Stomach (tissue), 19 donors: ENCODE measurements at places on chromosomes 4 and X. TPM values are rescaled to one million over a fixed set of nuclear protein-coding genes. Genes with fewer than 3 reads are reported as not detected.

- peaks cover 42% of the 10 kb centered on the region for H3K27me3 ChIP-seq
- no peak overlapping the region for H3K4me3 ChIP-seq
- no peak for DNase-seq
- H3K4me1 ChIP-seq = peaks cover 10% of the 10 kb centered on the region
- no peak overlapping the region for H3K27ac ChIP-seq
Measured at GRCh38 chr4:3767570-3768288, 1.5 kb downstream of the ADRA2C start.

GRCh38 chr4:4385729-4386295 is 1.1 kb upstream of the NSG1 start:
- no peaks in the 10 kb centered on the region for H3K36me3 ChIP-seq
- peak overlapping the region; percentile 39 for H3K4me3 ChIP-seq
- peaks cover 31% of the 10 kb centered on the region for H3K4me1 ChIP-seq
- H3K27me3 ChIP-seq = peaks cover 43% of the 10 kb centered on the region
- no peak overlapping the region for H3K27ac ChIP-seq
- DNase-seq = no peak

The HTN1 gene
- not detected for total RNA-seq

DNA sequence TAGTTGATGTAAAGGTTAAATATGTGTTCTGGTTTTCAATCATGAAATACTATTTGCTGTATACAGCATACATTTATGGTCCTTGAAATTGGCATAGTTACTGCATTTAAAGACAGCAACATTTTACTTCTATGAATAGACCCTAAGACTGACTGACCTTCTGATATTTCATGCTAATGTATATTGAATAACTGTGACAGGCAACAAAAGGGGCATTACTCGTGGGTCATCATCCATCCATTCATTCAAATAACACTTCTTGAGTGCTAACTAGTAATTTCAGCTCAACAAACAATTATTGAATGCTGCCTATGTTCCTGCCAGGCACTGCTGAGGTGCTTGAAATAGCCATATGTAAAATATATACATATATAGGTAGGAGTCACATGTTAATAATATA is 92.8 kb upstream of the ADAMTS3 start:
- no peak for DNase-seq
- H3K36me3 ChIP-seq = no peaks in the 10 kb centered on the region
- H3K4me1 ChIP-seq = no peaks in the 10 kb centered on the region
- no peak overlapping the region for H3K4me3 ChIP-seq
- no peak overlapping the region for H3K27ac ChIP-seq

DNA sequence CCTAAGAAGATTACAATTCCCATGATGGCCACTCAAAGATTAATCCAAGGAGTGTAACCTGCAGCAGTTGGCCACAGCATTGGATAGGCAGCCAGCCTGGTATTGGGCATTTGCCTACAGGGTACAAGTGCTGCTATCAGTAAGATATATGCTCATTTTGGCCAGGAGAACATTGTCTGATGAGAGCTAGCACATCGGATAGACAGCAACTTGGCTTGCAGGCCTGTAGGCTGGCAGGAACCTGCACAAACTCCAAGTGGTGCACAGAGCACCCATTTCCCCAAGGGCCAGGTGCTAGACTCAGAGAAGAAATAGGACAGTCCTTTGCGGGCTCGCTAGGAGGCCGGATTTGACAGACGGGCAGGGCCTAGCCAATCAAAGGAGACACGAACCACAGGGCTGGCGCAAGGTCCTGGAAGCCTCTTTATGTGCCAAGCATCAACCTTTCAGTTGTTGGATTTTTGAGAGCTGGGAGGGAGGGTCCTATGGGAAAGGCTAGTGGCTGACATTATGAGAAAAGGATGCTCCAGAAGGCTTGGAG is 11.7 kb upstream of the AP1AR start:
- peaks cover 4% of the 10 kb centered on the region for H3K27me3 ChIP-seq
- H3K36me3 ChIP-seq = no peaks in the 10 kb centered on the region
- DNase-seq = no peak

DNA sequence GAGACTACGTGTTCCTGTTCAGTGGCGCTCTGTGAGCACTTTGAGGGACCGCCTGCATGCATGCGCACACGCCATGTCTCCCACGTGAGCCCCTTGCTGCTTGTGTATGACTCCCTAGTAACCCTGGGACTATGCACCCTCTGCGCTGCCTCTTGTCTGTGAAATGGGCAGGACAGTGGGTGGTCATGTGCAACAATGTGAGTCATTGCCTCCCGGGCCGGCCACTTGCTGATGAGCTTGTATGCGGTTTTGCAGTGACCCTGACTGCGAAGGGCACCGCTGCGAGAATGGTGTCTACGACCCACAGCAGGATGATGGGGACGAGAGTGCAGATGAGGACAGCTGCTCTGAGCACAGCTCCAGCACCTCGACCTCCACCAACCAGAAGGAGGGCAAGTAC is 61.4 kb downstream of the TNIP2 start:
- H3K36me3 ChIP-seq = peaks cover 100% of the 10 kb centered on the region
- no peak overlapping the region for H3K27ac ChIP-seq
- no peaks in the 10 kb centered on the region for H3K27me3 ChIP-seq
- H3K4me1 ChIP-seq = no peaks in the 10 kb centered on the region

GRCh38 chrX:70470850-70471289 is 26.2 kb downstream of the DLG3 start:
- H3K27me3 ChIP-seq = no peaks in the 10 kb centered on the region
- no peak for DNase-seq
- no peaks in the 10 kb centered on the region for H3K36me3 ChIP-seq
- no peak overlapping the region for H3K4me3 ChIP-seq
- peaks cover 5% of the 10 kb centered on the region for H3K4me1 ChIP-seq

The ADGRG2 gene
- total RNA-seq = 4.8 TPM

The LRRC66 gene
- total RNA-seq = 5.1 TPM

- H3K27ac ChIP-seq = no peak overlapping the region
- peaks cover 14% of the 10 kb centered on the region for H3K4me1 ChIP-seq
- no peak for DNase-seq
- no peaks in the 10 kb centered on the region for H3K27me3 ChIP-seq
- peaks cover 33% of the 10 kb centered on the region for H3K36me3 ChIP-seq
Measured at GRCh38 chrX:153732401-153732800, 7.7 kb downstream of the ABCD1 start.

The ANAPC10 gene
- total RNA-seq = 2.6 TPM

GRCh38 chr4:23058165-23058776 is 365.5 kb downstream of the GBA3 start:
- no peaks in the 10 kb centered on the region for H3K36me3 ChIP-seq
- no peak overlapping the region for H3K4me3 ChIP-seq
- no peaks in the 10 kb centered on the region for H3K4me1 ChIP-seq
- no peak for DNase-seq

DNA sequence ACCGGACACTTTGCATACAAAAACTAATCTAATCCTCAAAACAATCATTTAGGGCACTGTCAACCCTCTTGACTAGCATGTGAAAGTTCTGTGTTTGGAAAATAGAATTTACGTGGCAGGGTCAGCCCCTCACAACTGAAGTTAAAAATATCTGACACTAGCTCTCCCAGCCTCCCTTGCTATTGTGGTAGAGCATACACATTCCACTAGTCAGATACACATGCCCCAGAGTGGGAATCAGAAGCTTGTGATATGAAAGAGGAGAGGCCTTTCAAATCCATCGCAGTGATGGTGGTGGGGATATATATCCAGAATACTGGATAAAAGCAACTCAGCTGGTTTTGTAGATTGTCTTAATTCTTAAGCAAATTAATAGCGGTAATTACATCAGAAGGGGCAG is 205.7 kb upstream of the IL15 start:
- DNase-seq = no peak
- H3K4me1 ChIP-seq = no peaks in the 10 kb centered on the region
- no peak overlapping the region for H3K4me3 ChIP-seq

The HDAC6 gene
- total RNA-seq = 134 TPM
